ENCODE measurements at places on chromosomes 13 and 19.
A peak's percentile ranks its signal among the peaks of the same experiment; 100 is the strongest.

GRCh38 chr13:98459171-98459681 lies 117.7 kb downstream of the STK24 start:
- no peak for DNase-seq

DNA sequence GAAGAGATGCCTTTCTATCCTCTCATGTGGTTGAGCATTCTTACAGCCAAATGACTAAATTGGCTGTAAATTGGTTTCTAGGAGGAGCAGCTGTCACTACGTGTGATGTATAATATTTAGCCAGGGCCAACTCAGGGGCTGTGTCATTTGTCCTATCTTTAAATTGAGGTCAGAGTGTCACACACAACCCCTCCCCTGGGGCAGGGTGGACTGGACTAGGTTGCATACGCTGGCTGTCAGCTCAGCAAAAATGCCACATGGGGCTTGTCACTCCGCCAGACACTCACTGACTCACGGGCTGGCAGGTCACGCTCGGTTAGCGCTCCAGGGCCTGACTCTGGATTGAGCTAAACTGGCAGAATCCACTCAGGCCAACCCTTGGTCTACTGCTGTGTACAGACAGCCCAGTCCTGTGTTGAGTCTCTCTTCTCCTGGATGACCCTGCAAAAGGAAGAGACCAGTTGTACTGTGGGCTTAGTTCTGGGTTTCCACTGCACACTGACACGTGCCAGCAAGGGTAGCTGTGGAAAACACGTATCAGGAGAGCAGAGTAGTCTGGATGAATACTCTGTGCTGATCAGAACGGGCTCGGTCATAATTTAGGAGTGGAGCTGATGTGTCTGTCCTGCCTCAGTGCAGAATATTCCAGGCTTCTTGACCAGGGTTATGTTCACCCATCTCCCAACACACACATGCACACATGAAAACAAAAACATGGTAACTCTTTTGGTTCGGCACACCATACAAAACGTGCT lies 29.1 kb downstream of the SHISA2 start:
- no peak for DNase-seq

DNA sequence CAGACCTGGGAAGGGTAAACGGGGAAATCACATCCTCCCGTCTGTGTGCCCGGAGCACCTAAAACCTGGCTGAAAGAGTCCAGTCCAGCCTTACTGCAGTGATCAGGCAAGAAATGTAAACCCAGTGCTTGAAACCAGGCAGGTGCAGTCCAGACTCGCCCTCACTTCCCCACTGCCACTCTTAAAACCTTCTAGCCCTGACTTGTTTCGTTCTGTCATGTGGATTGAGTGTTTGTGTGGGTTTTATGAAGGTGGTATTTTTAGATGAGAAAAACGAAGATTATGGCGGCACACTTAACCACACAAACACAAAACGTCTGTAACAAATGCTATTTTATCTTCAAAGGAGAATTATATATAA lies 839 bp upstream of the CKAP2 start:
- peak; percentile 17 for DNase-seq

DNA sequence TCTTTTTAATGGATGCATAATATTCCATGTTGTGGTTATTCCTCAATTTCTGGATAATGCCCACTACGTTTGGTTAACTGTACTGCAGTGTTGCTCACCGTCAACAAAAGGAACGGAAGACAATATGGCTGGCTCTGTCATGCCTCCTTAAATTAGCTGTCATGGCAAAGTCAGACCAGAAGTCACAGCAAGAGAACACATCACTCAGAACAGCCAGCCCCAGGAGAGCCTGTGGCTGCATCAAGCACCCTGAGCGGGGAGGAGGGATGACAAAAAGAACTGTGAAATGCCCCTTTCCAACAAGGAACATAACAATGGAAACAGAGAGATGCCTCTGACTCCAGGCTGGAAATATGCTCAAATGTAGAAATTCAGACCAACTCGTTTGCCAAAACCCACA lies 366.0 kb upstream of the ZNF507 start:
- no peak for DNase-seq

GRCh38 chr19:40283414-40284250 lies 1.5 kb downstream of the AKT2 start:
- no peak for DNase-seq

Measured in activated CD4-positive, alpha-beta T cell treated with anti-CD3 and anti-CD28 coated beads, Interleukin-2, Interleukin-4, amounts not matched to agents 100 ng/mL and 50 ng/mL, durations not matched to agents 16 hours and 8 hours (primary cell).